ENCODE measurements at places on chromosomes 12 and 14.

- DNase-seq = no peak
These were observed 30.6 kb upstream of the MSI1 start for GRCh38 chr12:120399531-120399930.

- DNase-seq = no peak
These were observed 5.9 kb downstream of the NEDD1 start for GRCh38 chr12:96912943-96913342.

- DNase-seq = no peak
These were observed 154.9 kb upstream of the AMIGO2 start for GRCh38 chr12:47234576-47235141.

DNA sequence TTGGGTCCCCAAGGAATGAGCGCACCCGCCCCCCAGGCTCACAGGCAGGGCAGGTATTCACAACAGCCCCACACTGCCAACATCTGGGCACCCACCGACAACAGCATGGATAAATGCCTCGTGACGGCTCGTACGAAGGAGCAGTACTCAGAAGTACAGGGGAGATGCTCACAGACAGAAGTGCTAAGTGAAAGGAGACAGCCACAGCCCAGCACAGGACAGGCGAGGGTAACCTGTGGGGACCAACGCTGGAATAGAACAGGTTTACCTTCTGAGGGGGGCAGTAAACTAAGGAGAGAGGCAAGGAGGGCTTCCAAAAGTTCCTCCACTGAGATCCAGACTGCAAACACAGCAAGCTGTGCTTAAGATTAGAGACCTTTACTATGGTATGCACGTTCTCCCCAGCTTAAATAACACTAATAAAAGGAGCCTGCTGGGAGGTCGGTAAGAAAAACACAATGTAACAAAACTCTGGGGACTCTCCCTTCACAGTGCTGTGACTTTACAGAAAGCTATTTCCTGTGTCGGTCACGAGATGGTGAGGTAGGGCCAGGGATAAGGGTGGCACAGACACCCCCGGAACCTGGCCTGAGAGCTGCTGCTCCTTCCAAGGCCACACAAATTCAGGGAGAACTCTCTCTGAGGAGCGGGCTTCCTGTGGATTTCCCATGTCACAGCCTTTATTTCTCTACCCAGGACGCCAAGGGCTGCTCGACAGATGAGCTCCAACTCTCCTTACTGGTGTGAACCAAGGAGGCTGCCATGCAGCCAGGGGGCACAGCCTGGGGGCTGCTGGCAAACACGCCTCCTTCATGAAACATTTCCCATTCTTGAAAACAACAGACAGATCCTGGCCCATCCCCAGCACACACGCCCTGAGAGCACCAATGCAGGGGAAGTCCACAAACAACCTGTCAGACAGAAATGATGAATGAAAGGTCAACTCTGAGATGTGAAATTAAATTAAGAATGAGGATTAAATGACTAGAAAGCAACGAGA lies 26.3 kb downstream of the SLC15A4 start:
- DNase-seq = no peak

- DNase-seq = no peak
These were observed 9.2 kb upstream of the IKZF4 start for GRCh38 chr12:56011509-56012090.

DNA sequence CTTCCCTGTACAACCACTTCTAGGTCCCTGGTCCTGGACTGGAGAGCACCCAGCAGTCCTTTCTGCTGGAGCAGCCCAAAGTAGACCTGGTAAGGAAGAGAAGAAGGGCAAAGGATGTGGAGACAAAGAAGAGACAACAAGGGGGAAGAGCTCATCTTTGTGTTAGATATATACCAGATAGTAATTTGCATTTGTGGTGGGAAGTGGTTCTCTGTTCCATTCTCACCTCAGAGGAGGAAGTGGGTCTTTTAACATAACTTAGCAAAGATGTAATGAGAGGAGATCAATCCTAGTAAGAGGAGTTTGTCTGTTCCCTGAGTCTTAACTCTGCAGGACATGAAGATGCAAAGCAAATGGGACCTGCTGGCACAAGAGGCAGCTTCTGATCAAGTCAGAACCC lies 8.0 kb downstream of the CCDC198 start:
- no peak for DNase-seq

GRCh38 chr12:56477521-56478225 lies 9.3 kb downstream of the SPRYD4 start:
- DNase-seq = no peak

DNA sequence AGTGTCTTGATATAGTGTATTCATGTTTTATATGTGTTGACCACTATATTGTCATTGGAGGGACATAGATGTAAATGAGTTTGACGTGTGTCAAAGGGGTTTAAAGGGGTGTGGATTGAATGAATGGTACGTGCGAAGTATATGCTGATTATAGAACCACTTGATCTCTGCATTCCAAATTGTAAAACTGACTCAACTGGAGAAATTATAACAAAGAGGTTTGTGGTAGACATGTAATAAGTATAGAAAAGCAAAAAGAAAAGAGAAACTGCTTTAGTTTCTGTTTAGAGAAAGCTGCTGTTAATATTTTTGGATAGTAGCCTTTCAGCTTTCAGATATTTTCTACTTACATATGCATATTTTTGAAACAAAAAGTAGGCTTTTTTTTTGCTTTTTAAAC lies 8.9 kb upstream of the MYRFL start:
- no peak for DNase-seq

GRCh38 chr12:77239617-77240016 lies 174.2 kb upstream of the E2F7 start:
- DNase-seq = no peak

DNA sequence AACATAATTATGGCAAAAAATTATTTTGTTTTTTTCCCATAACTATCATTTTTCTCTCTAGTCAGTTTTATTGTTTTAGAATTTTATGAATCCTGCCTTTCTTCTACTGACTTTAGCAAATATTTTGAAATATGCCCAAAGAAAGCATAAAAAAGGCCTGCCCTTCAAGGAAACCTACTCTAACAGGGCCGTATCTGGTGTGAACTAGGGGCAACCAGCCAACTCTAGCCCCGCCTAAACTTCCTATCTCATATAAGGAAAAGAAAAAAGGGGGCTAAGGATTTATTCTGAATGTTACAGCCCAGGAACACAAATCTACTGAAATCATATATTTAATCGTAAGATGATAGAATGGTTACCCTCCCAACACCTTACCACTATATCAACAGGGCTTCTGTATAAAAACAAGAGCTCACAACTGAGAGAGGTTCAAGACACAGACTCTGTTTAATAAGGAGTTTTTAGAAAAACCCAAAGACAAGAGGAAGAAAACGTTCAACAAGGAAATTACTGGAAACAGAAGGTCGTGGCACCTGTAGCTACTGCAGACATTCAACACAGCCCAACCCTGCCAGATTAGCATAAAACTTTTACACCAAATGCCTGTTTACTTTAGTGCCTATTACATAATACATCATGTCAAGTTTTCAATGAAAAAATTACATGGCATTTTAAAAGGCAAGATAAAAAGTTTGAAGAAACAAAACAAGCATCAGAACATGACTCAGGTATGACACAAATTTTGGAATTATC lies 12.9 kb upstream of the EPYC start:
- peak; percentile 11 for DNase-seq

DNA sequence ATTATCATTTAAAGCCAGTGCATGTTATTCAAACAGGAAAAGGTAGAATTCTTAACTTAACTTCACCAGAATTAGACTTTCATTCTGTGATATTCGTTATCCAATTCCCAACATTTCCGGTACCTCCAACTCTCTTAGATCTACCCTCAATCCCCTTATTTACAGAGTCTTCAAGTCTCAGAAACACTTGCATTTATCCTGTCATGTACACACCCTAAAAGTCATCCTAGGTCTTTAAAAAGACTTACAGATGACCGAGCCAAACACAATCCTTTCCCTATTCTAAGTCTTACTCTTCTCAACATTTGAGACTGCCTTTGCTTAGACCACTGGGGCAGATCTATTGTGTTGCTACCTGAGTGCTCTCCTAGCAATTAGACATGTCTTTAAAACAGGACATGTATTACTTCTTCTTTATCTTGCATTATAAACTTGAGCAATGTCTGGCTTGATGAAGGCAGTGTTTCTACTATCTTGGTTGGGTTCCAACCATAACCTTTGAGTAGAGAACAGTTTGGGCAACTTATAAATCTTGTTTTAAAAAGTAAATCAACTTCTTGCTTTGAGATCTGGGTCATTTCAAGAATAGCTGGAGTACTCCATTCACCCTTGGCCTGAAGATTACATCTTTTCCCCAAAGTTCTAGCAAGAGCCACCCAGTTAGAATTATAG lies 140.6 kb upstream of the PLEKHG7 start:
- DNase-seq = no peak

- DNase-seq = no peak
These were observed 29.4 kb upstream of the STAC3 start for GRCh38 chr12:57280211-57281062.

GRCh38 chr14:51868405-51868804 lies 8.0 kb downstream of the GNG2 start:
- DNase-seq = no peak

- no peak for DNase-seq
These were observed 25.1 kb upstream of the ZNF268 start for GRCh38 chr12:133156125-133156690.

DNA sequence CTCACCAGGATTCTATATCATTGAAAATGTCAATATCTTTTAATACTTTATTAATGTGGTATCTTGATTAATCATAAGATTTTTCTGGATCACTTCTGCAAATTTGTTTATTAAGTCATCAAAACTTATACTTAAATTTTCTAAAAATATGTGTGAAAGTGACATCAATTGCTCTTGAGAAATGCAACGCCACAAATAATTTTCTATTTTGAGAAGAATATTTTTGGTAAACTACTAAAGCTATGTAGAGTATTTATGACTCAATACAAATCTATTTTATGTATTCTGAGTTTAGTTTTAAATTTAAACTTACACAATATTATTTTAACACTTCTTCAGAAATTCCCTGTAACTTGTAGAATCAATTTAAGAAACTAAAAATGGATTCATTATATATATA lies 263.3 kb downstream of the RASSF9 start:
- no peak for DNase-seq

DNA sequence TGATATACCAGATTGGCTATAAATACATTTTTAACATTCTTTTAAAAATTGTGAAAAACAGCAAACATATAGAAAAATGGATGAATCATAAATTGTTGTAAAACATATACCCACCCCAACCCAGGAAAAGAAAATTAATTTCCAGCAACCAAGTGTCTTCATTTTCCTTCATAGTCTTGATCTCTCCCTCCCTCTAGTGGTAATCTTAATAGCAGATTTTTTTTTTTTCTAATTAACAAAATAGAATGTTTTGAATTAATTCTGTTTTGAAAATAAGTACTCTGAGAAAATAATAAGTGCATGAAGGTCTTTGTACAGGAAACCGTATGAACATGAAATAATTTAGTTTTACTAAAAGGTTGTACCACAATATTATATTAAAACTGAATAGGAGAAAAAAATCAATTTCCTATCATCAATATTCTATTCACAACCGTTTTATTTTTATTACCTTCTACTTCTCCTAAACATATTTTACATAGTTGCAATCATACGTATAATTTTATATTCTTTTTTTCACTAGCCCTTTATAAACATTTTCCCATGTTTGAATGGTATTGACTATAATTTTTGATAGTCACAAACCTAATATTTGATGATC lies 7.0 kb downstream of the ETNK1 start:
- no peak for DNase-seq

- peak; percentile 67 for DNase-seq
These were observed 18.6 kb upstream of the EIF5 start for GRCh38 chr14:103315351-103315911.

- no peak for DNase-seq
These were observed 9.2 kb downstream of the NDUFA12 start for GRCh38 chr12:94994312-94994711.

DNA sequence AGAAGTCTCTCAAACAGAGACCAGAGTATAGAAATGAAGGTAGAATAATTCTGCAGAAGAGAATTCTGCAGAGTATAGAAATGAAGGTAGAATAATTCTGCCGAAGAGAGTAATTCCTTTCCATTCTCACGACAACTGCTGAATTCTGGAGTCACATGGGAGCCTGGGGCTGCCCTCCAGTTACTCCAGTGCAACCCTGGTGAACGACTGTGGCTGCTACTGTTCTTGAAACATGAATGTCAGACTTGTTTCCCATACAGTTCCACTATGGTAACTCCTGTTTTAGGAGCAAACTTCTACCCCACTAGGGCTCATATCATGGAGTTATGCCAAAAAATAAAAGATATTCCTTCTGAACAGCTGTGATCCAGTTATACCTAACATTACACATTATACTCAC lies 164.4 kb downstream of the KICS2 start:
- DNase-seq = no peak

DNA sequence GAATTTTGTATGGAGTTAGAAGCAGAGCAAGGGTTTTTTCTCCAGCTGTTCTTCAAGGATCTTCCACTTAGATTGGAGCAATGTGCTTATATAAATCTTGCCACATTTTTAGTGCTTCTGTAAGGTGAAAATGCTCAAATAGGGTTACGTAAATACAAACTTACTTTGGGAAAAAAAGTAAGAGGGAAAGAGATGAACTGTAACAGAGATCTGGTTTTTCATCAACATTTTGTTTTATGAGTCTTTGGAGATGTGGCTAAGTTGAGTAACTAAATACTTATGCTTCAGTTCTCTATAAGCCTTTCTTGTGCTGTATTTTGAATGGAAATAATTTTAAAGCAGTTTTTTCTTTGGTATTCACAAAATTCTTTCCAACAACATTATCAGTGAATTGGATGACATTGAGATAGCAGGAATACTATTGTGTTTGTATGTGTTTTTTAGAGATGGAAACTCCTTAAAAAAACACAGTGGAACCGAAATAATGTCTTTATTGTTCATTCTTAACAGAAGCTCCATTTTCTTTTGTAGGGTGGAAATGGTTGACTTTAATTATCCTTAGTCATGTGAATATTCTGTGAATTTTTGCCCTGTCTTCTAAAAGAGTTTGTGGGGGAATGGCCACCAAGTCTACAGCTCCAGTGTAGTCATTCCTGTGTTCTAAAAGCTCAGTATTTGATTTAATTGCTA lies 45.7 kb downstream of the NPAS3 start:
- DNase-seq = no peak

DNA sequence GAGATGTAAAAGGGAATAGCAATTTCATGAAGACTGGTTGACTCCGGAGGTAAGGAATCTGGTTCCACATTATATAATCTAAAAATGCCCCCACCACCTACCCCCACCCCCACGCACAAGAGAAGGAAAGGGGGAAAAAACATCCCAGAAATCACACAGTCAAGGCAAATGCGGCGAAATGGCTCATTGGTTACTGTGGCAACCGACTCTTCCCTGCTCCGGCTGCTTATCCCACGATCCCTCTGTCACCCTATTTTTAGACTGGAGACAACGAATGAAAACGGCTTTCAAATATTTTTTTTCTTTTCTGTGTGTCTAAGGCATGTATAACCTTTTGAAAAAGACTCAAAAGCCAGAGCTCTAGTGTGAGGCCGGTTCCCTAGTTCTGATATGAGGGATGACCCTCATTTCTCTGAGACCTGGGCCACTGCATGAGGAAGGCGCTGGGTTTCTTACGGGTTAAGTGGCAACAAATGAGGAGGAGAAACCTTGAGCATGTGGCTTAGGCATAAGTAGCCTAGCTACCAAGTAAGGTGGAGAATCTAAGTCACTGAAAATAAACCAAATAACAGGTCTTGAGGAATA lies 148.3 kb upstream of the GRIN2B start:
- no peak for DNase-seq
